ENCODE measurements at places on chromosomes 7 and 10.
A peak's percentile ranks its signal among the peaks of the same experiment; 100 is the strongest.

GRCh38 chr10:75508814-75509306 lies 77.4 kb downstream of the LRMDA start:
- no peak for DNase-seq

DNA sequence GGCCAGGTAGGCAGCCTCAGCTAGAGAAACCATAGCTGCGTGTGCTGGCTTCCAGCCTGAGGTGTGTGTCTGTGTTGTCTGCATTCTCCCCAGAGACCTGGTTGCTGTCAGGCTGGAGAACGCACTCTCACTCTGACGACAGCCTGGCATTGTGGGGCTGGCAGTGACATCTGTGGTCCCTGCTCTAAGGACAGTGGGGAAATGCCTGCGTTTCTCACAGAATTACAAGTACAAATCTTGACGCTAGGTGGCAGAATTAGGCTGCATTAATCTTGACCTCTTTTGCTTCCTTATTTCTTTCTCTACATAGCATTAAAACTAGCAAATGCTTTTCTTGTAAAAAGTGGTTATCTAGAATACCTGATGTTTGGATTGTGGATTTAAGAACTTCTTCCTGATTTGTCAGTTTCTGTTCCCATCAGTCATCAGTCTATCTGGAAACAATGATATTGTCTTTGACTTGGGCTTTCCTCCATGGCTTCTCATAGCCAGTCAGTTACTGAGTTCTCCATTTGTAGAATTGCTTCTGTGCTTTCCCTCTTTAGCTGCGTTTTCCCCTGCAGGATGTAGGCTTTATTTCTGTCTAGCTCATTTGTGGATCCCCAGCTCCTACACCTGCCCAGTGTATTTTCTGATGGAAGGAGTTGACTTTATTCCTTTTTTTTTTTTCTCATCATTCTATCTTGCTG lies 86.0 kb downstream of the FANK1 start:
- peak; percentile 26 for DNase-seq

DNA sequence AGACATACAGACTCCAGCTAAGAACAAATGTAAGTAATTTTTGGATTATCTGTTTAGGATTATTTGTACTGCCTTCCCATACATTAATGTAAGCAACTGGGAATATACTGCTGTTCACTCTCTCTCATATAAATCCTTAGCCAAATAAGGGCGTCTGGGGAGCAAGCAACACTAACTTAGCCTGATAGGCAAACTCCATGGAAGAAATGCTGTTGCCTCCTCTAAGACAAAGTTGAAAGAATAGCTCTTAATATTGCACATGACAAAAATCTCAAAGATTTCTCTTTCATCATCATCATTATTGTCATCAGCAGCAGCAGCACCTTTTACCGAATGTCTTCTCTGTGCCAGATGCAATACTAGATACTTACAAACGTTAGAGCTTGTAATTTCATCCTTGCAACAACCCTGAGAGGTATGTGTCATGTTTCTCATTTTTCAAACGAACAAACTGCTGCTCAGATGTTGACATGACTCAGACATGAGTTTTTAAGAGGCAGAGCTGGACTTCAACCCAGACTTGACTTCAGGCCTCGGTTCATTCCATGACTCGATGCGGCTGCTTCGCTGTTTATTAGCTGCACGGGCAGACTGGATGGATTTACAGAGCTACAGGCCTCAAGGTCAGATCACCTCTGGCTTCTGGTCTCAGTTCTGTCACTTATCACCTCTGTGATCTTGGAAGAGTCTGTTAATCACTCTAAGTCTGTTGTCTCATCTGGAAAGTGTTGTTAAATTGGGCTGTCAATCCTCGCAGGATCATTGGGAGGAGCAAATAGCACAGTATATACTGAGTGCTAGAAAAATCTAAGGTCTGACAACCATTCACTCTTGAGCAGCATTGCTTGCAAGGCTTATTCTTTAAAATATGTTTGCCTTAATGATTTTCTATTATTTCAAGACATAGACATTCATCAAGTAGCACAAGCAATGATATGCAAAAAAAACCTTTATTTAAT lies 126.3 kb upstream of the CELF2 start:
- no peak for DNase-seq

DNA sequence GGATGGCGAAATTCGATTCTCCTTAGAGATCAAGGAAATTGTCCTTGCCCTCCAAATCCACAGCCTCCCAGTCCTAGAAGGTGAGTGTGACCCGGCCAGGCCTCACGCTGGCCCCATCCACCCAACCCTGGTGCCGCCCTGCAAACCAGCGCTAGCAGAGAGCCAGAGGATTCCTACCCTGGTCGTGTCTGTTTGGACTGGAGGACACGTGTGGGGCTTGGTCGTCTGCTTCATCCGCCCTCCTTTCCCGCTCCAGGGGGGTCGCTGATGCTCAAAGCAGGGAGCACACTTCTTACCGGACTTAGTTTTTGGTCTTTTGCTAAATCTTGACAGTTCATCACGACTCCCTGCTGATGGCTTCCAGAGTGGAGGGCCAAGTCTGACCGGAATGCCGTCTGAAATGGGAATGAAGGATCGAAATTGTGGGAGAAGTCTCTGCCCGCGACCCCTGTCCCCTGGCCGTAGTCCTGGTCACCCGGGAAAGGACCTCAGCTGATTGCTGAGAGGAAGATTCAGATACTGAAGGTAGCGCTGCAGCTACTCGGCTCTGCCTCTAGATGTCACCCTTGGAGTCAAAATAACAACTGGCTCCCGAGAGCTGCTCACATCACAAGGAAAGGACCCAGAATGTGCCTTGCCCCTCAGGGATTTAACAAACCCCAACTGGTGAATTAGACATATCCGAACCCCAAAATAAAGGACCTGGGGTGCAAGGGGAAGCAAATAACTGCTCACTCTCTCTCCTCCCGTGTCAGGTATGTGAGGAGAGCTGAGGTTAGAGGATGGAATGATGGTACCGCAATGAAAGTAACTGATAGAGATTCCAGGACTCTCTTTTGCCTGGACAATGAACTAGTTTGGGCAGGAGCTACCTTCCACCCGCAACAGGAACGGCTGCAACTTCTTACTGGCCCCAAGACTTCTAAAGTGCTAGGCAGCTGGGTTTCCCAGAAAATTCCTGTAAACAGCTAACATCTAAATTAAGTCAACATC lies 23.5 kb upstream of the ORC5 start:
- no peak for DNase-seq

GRCh38 chr7:155804431-155804831 lies 7.8 kb downstream of the SHH start:
- no peak for DNase-seq

GRCh38 chr7:45102785-45103712 lies 8.4 kb downstream of the TBRG4 start:
- no peak for DNase-seq

DNA sequence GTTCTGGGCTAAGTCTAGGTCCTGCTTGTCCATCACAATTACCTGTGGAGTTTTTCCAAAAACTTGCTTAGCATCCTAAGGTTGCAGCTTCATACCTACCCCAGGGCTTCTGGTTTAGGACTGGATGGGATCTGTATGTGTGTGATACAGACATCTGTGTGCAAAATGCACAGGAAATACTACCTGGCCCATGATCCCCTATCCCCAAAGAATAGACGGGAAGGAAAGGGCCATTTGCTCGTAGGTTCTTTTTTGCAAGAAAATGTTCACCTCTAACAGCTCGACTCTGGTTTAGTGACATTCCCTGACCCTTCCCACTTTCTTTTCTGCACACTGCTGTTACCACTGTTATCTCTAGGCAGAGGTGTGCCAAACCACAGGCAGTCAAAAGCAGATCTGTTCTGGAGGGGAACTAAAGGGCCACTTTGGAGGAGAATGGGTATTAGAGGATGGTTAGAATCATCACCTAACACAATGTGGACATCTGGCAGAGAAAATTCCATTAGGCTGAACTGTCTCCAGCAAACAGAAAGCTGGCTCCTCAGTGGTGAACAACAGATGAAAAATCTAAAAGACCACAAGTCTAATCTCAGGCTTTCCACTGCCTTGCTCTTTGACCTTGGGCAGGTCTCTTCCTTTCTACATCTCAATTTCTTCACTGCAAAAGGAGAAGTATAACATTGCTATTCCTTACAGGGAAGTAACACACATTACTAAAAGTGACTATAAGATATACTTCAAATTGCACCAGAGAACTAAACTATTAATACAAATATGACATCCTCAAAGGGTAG lies 107.4 kb downstream of the UBE2H start:
- no peak for DNase-seq

GRCh38 chr10:129772468-129773358 lies 191.4 kb downstream of the EBF3 start:
- DNase-seq: no peak

DNA sequence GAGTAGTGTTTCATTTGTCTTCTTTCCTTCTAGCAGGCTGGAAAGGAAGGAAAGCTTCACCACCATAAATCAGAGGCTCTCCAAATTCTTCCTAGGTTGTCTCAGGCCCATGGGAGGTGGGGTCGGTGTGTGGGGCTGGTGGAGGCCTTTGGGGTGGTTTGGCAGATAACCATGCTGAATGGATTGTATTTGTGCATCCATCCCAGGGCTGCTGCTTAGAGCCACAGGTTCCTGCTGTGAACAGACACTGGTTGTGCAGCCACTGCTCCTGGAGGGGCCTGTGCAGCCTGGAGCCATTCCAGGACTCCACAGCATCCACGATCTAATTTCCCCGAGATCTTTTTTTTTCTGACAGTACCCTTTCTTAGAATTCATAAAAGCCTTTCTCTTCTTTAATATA lies 741.8 kb downstream of the SUGCT start:
- no peak for DNase-seq

DNA sequence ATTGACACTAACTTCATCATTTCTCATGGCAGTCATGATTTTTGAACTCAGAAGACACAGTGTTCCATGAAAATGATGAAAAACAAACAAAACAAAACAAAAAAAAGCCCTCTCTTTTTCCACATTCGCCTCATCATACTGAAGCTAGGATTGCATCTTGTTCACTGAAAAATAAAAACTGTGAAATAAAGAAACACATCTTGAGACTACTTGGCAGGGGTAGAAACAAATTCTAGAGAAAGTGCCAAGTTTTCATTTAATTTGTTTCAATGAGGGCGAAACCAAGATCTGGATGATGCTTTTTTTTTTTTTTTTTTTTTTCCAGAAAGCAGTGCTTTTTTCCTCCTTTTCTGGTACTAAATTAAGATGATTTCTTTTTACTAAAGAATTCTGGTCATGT lies 350.4 kb upstream of the ETV1 start:
- DNase-seq: no peak

DNA sequence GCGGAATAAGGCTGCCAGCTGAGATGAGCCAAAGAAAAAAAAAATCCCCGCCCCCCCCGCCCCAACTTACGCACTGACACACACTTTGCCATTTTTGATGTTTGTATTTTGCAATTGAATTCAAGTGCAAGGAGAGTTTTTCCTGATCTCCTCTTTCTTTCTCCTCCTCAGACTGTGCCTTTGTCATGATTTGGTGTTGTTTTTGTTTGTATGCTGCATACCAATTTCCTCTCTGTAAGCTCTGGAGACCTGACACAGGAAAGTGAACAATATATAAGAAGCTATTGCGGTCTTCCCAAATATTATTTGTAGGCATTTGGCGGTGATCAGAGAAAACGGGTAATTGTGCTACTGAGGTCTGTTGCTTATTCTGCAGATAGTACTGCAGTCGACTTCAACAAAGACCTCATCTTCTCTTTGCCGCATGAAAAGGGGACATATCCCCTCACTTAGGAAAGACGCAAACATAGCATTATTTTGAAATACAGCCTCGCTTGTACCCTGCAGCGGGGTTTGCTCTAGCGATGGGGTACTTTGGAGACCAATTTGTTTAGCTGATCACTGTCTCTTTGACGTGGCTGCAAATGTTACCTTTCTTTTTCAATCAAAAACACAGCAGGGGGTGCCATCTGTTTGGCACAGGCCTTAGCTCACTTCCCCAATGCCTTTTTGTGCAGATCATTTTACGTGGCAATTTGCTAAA lies 206.6 kb downstream of the SKAP2 start:
- DNase-seq: no peak
